ENCODE measurements at places on chromosomes 16 and 17. TPM values are rescaled to one million over a fixed set of nuclear protein-coding genes. Genes with fewer than 3 reads are reported as not detected.

HOXB9 gene
- total RNA-seq: not detected

CFAP119 gene
- total RNA-seq: 0.48 TPM

P2RX5 gene
- 9.0 TPM for total RNA-seq

KRT36 gene
- total RNA-seq: not detected

HOXB5 gene
- total RNA-seq: not detected

TEKT5 gene
- not detected for total RNA-seq

DNAJA3 gene
- total RNA-seq: 63.3 TPM

MT4 gene
- not detected for total RNA-seq

LPO gene
- total RNA-seq: not detected

FBF1 gene
- total RNA-seq: 4.3 TPM

RNU2-1 gene
- total RNA-seq: 3,408 TPM

TUBB3 gene
- total RNA-seq: 2.3 TPM

SKAP1 gene
- total RNA-seq: not detected

CACNG4 gene
- total RNA-seq: not detected

GFOD2 gene
- total RNA-seq: 9.8 TPM

- no peak for DNase-seq
Measured at GRCh38 chr16:51343411-51343810, 192.3 kb upstream of the SALL1 start.

- no peak for DNase-seq
Measured at GRCh38 chr16:27840311-27841060, 223.0 kb downstream of the GSG1L start.

- DNase-seq: no peak
Measured at GRCh38 chr16:48833461-48833860, 223.5 kb upstream of the N4BP1 start.

GRCh38 chr17:14203388-14203787 lies 33.3 kb downstream of the CDRT15 start:
- no peak for DNase-seq

DNA sequence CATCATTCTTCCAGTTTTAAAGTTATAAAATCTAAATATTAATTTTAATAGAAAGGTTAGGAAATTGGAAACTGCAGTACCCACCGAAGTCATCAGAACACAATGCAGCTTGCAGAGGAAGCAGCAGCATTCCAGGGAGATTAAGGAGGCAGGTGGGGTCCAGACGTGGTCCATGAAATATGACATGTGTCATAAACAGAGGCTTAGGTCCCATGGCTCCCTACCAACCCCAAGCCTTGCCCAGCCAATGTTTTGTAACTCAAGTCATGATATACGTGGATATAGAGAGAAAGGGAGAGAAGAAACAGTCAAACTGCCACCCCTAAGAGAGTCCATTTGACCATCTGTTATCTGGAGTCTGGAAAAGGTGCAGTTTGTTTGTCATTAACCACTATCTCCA lies 670.0 kb downstream of the TOX3 start:
- no peak for DNase-seq

GRCh38 chr16:83215406-83216001 lies 588.7 kb downstream of the CDH13 start:
- DNase-seq: no peak

GRCh38 chr16:27237219-27238015 lies 31.2 kb downstream of the NSMCE1 start:
- DNase-seq: peak; percentile 38

- DNase-seq: peak; percentile 24
Measured at GRCh38 chr17:77492446-77493237, 351.9 kb downstream of the SEC14L1 start.

DNA sequence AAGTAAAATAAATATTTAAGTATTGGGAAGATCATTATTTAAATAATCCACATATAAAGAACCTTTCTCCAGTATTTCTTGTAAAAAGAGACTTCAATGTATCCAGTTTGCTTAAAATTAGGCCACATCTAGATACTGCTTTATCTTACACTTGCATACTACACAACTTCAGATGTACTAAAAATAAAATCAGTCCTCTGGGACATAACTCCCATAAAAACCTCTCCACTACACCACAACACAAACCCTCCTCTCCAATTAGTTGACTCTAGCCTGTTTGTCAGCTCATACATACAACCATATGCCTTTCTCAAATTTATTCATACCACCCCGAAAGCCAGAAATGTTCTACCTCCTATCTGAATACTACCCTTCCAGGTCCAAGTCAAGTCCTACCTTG lies 21.6 kb downstream of the SPOP start:
- no peak for DNase-seq

- no peak for DNase-seq
Measured at GRCh38 chr16:11414815-11415775, 69.8 kb downstream of the RMI2 start.

- DNase-seq: no peak
Measured at GRCh38 chr17:68453991-68454665, 3.2 kb downstream of the WIPI1 start.

GRCh38 chr16:51757124-51757470 lies 606.0 kb upstream of the SALL1 start:
- DNase-seq: no peak

DNA sequence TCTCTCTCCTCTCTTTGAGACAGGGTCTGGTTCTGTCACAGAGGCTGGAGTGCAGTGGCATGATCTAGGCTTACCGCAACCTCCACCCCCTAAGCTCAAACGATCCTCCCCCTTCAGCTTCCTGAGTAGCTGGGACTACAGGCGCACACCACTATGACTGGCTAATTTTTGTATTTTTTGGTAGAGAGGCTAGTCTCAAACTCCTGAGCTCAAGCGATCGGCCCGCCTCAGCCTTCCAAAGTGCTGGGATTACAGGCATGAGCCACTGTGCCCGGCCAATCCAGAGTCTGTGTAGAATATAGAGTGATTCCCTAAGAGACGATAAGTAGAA lies 65.8 kb upstream of the RPH3AL start:
- DNase-seq: no peak

- no peak for DNase-seq
Measured at GRCh38 chr16:17951378-17951777, 385.2 kb downstream of the NPIPA8 start.

DNA sequence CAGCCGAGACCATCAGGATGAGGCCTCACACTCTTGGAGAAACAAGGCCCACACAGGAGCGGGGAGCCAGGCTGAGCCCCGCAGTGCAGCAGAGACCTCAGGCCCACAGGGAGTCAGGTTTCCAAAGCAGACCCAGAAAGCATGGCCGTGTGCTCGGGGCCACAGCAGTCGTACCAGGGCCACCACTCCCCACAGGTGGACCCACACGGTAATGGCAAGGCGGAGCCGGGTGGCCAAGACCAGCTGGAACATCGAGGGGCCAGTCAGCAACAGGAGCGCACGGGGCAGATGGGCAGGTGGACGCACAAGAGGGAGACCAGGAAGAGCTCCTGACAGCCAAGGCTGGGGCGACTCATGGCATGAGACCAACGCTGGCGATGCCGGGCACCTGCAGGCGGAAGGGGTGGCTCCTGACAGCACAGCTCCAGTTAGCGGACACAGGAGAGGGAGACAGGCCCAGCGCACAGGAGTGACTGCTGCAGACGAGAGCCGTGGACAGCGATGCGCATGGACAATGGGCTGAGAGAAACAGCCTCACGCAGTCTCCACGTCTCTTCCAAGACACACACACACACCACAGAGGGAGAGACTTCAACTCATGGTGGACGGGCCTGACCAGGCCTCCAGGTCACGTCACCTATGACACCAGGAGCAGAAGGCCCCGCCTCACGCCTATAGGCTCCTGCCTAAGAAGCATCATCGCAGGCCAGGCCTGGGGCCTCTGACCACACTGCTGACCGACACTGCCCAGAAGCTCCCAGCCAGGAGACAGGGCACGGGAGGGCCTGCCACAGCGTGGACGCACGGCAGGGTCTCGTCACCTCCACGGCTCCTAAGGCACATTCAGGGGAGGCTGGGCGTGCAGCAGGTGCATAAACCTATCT lies 58.6 kb downstream of the ZNF778 start:
- no peak for DNase-seq

DNA sequence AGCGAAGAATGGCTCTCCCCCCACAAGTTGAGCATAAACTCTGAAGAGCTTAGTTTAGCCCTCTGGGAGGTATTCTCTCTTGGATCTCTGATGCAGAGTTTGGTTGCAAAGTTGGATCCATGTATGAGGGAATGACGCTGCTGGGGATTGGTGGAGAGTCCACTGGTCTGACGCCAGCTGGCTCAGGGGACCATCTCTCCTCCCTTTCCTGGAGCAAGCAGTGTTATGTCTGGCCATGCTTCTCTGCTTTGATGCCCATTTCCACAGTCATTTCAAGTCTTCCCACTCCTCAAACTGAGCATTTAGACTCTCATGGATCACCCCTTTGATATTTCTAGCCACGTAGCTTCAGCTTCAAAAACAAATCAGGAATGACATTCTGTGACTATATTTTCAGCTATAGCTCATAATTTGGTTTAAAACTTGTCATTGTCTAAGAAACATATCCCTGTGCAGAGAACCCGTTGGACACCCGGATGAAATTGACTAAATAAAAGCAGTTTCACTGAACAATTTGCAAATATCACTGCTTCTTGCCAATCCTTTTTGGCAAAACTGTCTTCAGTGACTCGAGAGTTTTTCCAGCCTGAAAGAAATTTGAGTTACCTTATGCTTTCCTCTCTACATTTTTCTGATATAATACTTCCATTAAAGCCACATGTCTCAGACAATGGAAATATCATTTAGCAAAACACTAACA lies 193.4 kb upstream of the CDH11 start:
- peak; percentile 68 for DNase-seq

GRCh38 chr16:53429221-53429943 lies 4.9 kb upstream of the RBL2 start:
- DNase-seq: no peak

- no peak for DNase-seq
Measured at GRCh38 chr17:50196036-50196435, 5.4 kb downstream of the COL1A1 start.

- DNase-seq: no peak
Measured at GRCh38 chr16:51228097-51228659, 77.1 kb upstream of the SALL1 start.

- no peak for DNase-seq
Measured at GRCh38 chr16:2981177-2981898, 1.1 kb upstream of the PKMYT1 start.

GRCh38 chr17:77451245-77451893 lies 310.6 kb downstream of the SEC14L1 start:
- peak; percentile 89 for DNase-seq

- DNase-seq: no peak
Measured at GRCh38 chr16:14475370-14476139, 154.5 kb downstream of the PARN start.

DNA sequence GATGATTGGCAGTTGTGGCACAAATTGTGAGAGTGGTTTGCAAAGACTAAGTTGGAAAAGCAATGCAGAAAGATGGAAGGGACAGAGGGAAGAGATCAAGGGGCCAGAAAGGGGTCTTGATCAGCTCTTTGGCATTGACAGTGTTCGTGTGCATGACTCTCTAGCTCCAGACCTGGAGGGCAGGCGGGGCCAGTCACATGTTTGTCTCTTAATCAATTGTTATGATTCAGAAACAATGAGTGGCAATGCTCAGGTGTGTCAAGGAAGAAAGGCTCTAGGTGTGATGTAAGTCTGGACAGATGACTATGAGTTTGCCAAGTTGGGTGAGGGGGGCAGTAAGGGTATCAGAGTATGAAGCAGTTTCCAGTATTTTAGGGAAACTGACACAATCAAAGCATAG lies 32.1 kb downstream of the WSB1 start:
- DNase-seq: no peak

DNA sequence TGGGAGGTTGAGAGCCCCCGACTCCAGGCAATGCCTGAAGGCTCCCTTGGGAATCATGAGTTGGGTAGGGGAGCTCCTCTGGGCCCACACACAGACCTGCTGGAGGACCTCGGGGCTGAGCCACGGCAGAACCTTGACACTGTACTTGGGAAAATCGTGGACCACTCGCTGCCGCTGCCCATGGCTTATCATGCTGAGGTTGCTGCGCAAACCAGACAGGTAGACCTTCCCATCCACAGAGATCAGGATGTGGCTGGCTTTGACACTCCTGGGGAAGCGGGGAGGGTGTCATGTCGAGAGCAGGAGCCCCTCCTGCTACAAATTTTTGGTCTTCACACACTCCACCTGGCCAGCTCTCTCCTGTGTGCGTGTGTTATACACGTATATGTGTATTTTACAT lies 7.2 kb upstream of the LIMD2 start:
- no peak for DNase-seq
